Cardiac muscle cell (in vitro differentiated cells and primary cell): ENCODE measurements at places on chromosomes 4 and X. TPM values are rescaled to one million over a fixed set of nuclear protein-coding genes. Genes with fewer than 3 reads are reported as not detected.

NHSL2 gene
- total RNA-seq = 5.9 and 6.6 TPM in 2 replicates

GABRB1 gene
- total RNA-seq = 0.42 and 0.67 TPM in 2 replicates

ASB5 gene
- total RNA-seq = not detected in 2 replicates

PF4V1 gene
- total RNA-seq = not detected in 2 replicates

SH3TC1 gene
- 3.8 and 4.6 TPM in 2 replicates for total RNA-seq

GPR143 gene
- 4.5 and 6.3 TPM in 2 replicates for total RNA-seq

NIPAL1 gene
- total RNA-seq = 3.6 and 8.5 TPM in 2 replicates

TEX13C gene
- total RNA-seq = not detected in 2 replicates

DNA sequence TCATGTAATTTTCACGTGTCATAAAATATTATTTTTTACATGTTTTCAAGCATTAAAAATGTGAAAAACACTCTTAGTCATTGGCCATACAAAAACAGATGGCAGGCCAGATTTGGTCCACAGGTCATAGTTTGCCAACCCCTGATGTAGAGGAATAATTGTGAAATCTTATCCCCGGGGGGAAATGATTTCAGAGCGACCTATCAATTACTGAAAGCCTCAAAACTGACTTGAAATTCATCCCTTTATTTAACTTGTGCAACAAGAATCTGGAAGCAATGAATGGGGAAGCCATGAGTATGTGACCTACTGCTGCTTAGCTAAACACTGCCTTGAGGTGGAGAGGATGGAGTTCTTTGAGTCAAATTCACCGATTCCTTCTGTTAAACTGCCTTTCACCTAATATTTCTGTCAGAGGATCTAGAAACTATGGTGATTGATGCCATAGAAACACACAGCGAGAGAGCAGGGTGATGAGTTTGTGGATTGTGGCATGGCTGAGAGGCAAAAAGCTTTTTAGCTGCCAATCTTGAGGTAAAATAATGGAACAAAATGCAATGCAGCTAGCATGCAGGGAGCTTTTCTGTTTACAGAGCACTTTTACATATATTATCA, 30.3 kb upstream of the BRS3 start:
- H3K27ac ChIP-seq = no peak overlapping the region
- no peaks in the 10 kb centered on the region for H3K27me3 ChIP-seq
- no peak overlapping the region for H3K4me3 ChIP-seq
- no peaks in the 10 kb centered on the region for H3K4me1 ChIP-seq

DNA sequence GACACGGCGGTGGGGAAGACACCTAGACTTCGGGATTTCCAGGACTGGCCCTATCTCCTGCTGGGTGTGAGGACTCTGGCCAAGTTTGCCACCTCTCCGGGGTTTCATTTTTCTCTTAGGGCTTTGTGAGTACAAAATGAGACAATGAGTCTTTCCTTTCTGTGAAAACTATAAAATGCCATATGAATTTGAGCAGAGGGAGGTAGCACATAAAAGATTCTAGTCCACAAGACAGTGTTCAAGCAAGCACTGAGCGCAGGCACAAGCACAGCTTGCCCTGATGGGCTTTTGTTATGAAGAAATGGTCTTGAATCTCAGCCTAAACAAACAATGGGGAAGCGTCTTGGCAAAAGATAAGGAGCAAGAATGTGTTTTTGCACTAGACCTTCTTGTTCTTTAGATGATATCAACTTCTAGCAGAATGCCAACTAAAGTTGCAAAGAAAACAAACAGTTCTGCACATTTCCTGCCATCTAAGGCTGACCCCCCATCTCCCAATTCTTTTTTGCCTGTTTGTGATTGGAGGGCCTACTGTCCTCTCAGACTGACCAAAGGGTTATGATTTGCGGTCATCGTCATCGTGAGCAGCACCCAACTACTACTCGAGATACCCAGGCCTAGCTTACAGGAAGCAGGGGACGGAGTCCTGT, 73.0 kb upstream of the ZNF518B start:
- no peaks in the 10 kb centered on the region for H3K36me3 ChIP-seq
- no peaks in the 10 kb centered on the region for H3K27me3 ChIP-seq
- no peak overlapping the region for H3K4me3 ChIP-seq
- H3K4me1 ChIP-seq = peaks cover 8% of the 10 kb centered on the region

DNA sequence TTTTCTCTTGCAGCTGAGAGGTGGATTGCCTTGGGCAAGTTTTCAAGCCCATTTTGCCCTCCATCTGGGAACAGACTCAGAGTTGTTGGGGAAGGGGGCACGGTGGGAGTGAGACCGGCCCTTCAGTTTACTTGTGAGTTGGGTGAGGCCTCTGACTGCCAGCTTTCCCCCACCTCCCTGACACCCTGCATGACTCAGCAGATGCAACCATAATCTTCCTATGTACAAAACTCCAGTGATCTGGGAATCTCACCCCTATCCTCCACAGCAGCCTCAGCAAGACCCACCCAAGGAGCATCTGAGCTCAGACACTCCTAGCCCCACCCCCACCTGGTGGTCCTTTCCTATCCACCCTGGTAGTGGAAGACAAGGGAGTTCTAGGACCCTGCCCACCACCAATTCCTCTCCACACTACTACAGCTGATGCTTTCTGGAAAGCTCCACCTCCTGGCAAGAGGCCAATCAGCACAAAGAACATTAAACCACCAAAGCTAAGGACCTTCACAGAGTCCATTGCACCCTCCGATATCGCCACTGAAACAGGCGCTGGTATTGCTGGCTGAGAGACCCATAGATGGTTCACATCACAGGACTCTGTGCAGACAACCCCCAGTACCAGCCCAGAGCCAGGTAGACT, 99.4 kb upstream of the STK26 start:
- H3K27me3 ChIP-seq = no peaks in the 10 kb centered on the region
- H3K4me3 ChIP-seq = no peak overlapping the region
- H3K27ac ChIP-seq = no peak overlapping the region
- DNase-seq = no peak

DNA sequence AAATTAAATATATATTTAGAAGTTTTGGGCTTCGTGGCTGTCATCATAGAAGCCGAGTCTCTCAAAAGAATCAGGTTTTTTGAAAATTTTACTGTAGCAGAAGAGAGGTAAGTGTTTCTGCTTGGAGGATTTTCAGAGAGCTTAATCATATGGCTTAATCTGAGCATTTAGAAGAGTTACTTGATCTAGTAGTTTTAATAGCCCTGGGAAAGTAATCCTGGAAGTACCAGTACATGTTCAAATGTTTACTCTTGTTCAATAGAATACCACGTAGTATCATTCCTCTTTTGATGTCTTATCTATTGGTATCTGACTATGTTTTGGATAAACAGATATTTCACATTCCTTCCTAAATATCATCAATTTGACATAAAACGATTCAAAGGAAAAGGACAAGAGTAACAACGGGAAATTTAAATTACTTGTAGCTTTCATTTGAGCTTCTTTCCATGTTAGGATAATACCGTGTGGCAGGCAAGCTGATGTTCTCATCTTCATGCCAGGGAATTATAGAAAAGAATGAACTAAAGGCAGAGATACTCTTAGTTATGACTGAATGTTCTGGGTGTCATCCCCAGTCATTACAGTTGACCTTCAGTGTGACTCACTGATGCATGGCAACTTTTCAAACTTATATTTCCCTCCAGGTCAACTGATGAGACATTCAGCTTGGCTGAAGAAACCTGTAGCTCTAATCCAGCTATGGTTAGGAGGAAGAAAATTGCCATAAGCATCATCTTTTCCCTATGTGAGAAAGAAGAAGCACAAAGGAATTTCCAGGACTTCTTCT, 89.8 kb downstream of the FNIP2 start:
- no peak for DNase-seq
- H3K27ac ChIP-seq = no peak overlapping the region
- H3K4me3 ChIP-seq = no peak overlapping the region
- peaks cover 42% of the 10 kb centered on the region for H3K36me3 ChIP-seq

- no peak overlapping the region for H3K27ac ChIP-seq
- no peaks in the 10 kb centered on the region for H3K36me3 ChIP-seq
- no peak overlapping the region for H3K4me3 ChIP-seq
- no peak for DNase-seq
These were observed 86.6 kb downstream of the SORCS2 start for GRCh38 chr4:7278981-7279380.

GRCh38 chrX:136529795-136530194, 2.2 kb upstream of the VGLL1 start:
- H3K4me3 ChIP-seq = no peak overlapping the region
- no peak overlapping the region for H3K27ac ChIP-seq
- H3K27me3 ChIP-seq = no peaks in the 10 kb centered on the region

GRCh38 chr4:187961171-187961570, 34.4 kb upstream of the ZFP42 start:
- DNase-seq = no peak
- no peaks in the 10 kb centered on the region for H3K27me3 ChIP-seq
- H3K36me3 ChIP-seq = no peaks in the 10 kb centered on the region

- DNase-seq = no peak
- no peak overlapping the region for H3K27ac ChIP-seq
- no peaks in the 10 kb centered on the region for H3K27me3 ChIP-seq
- no peaks in the 10 kb centered on the region for H3K4me1 ChIP-seq
These were observed 108.1 kb upstream of the IQCM start for GRCh38 chr4:149923736-149924135.

DNA sequence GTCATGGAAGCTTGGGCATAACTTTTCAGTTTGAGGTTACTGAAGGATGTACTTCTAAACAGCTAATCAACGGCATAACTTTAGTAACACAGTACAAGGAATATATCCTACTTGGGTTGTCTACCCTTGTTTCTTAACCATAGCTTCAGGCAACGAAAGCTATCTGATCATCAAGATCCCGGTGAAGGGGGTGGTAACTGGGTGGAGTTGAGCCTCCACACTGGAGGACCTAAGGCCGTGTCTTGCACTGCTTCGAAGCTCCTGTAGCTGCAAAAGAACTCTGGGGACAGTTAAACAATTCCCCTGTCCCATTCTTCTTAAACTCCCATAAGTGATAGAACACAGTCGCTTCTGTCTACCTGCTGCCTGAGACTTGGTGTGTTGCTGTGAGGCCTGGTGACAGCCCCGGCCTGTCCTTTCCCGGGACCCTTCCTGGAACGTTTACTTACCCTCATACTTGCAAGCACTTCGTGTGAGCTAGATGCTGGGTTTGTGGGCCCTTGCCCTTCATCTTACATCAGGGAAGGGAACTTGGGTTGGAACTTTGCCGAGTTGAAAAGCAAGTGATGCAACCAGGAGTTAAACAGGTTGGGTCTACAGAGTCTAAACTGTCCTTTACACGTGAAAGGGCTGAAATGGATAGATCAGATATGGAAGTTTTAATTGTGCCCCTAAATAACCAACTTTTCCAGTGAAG, 5.8 kb upstream of the WDR1 start:
- peaks cover 35% of the 10 kb centered on the region for H3K4me1 ChIP-seq
- H3K27ac ChIP-seq = no peak overlapping the region
- H3K4me3 ChIP-seq = no peak overlapping the region
- DNase-seq = no peak
- no peaks in the 10 kb centered on the region for H3K27me3 ChIP-seq
- no peaks in the 10 kb centered on the region for H3K36me3 ChIP-seq

DNA sequence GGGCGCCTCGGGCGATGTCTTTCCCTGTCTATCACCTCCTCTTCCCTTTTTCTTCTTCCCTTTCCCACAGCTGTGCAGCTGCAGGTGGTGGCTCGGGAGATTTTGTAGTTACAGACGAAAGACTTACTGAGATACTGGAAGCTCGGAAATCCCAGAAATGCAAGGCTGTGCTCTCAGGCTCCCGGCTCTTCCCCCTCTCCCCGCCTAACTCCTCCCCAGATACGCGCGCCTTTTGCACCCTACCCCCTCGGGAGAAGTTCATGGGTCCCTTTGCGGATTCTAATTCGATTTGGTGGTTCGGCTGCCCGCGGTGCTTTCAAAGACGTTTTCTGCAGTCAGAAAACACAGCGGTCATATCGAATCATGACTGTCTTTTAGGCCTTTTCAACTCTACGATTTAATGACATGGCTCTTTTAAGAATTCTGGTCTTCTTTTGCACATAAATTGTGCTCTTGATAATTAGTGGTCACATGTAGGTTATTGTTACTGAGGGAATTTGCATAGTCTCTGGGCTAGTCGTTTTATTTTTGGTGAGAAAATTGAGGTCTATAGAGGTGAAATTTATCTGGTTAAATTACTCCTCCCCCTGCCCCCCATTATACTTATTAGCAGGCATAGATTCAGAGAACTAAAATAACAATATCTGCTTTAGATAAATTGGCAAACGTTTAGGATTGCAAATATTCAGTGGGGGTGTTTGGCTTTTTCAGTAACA, 1.6 kb downstream of the SEPTIN11 start:
- no peaks in the 10 kb centered on the region for H3K27me3 ChIP-seq
- peaks cover 9% of the 10 kb centered on the region for H3K4me1 ChIP-seq
- H3K36me3 ChIP-seq = no peaks in the 10 kb centered on the region
- no peak overlapping the region for H3K27ac ChIP-seq
- DNase-seq = peak; percentile 52

GRCh38 chrX:56784666-56785065, 55.6 kb downstream of the NBDY start:
- H3K4me1 ChIP-seq = no peaks in the 10 kb centered on the region
- H3K27me3 ChIP-seq = no peaks in the 10 kb centered on the region
- DNase-seq = no peak
- H3K36me3 ChIP-seq = no peaks in the 10 kb centered on the region

DNA sequence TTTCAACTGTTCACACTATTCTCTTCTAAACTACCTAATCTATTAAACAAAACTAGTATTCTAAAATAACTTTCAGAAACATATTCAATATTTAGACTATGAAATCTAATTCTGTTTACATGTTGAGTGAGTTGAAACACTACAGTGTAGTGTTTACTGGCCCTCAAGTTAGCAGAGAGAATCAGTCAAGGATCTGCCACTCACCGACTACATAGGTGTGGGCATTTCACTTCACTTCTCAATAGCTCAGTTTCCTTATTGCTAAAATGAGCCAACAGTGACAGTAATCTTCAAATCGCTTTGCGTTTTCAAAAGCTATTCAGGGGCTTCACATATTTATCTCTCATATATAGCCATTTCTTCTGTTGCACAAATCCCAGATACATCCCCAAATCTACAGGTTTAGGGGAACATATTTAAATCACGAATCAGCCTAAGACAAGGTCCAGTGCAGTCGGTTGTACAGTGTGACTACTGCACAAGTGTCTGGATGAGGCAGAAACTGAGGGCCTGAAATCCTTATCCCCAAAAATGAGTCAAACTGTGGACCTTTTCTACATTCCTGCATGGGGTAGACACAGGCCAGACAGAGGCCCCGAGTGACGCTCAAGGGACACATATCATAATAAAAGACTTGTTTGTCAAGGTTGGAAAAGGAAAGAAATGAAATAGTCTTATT, 129.8 kb downstream of the PPP3CA start:
- no peak overlapping the region for H3K4me3 ChIP-seq
- H3K27me3 ChIP-seq = no peaks in the 10 kb centered on the region
- H3K36me3 ChIP-seq = no peaks in the 10 kb centered on the region
- no peaks in the 10 kb centered on the region for H3K4me1 ChIP-seq
- no peak for DNase-seq

- no peak for DNase-seq
- H3K4me3 ChIP-seq = no peak within 1 kb of the TSS
- H3K36me3 ChIP-seq = no peaks in the 10 kb centered on the region
- no peak within 1 kb of the TSS for H3K27ac ChIP-seq
These were observed at the start of gene BTK for GRCh38 chrX:101385795-101386541. BTK (minus strand) TSS chrX:101386191; CDS start chrX:101375284, 10,907 bp downstream.
